Skeletal muscle tissue (tissue), 5 donors: ENCODE measurements at places on chromosomes 3 and 15. TPM values are rescaled to one million over a fixed set of nuclear protein-coding genes. Genes with fewer than 3 reads are reported as not detected.

ECE2 gene
- not detected for total RNA-seq

RASA2 gene
- 9.9 TPM for total RNA-seq

IMPG2 gene
- 2.6 TPM for total RNA-seq

GOLGA6D gene
- under 0.01 TPM for total RNA-seq

DPPA2 gene
- total RNA-seq: not detected

SFMBT1 gene
- 11.0 TPM for total RNA-seq

PPP1R14D gene
- not detected for total RNA-seq

SHISA5 gene
- total RNA-seq: 32.4 TPM

GREM1 gene
- 0.52 TPM for total RNA-seq

STRIT1 gene
- total RNA-seq: 1.0 TPM

PLOD2 gene
- total RNA-seq: 22.4 TPM

BNC1 gene
- total RNA-seq: 1.6 TPM

CIDEC gene
- total RNA-seq: 9.4 TPM

TM4SF1 gene
- 81.4 TPM for total RNA-seq

TRPM1 gene
- not detected for total RNA-seq

GRK7 gene
- not detected for total RNA-seq

TMEM212 gene
- total RNA-seq: not detected

AQP9 gene
- 2.1 TPM for total RNA-seq

ROPN1 gene
- not detected for total RNA-seq

TBCCD1 gene
- total RNA-seq: 14.6 TPM

LRRK1 gene
- total RNA-seq: 3.7 TPM

CAV3 gene
- 222 TPM for total RNA-seq

FES gene
- 19.8 TPM for total RNA-seq
